ENCODE measurements at places on chromosomes 3 and 15.
A peak's percentile ranks its signal among the peaks of the same experiment; 100 is the strongest.

GRCh38 chr3:151278230-151278629, at the start of gene P2RY14:
TSS of gene P2RY14 (minus strand) at chr3:151278542. CDS start at chr3:151214316, 64,226 bp downstream.
- no peak for DNase-seq

GRCh38 chr3:138946663-138947494, at the start of the genes FOXL2 and FOXL2NB:
TSS of gene FOXL2 (minus strand) at chr3:138947137. CDS start at chr3:138946722, 415 bp downstream.
TSS of gene FOXL2NB (plus strand) at chr3:138947217. CDS start at chr3:138947365, 148 bp downstream.
- no peak for DNase-seq

DNA sequence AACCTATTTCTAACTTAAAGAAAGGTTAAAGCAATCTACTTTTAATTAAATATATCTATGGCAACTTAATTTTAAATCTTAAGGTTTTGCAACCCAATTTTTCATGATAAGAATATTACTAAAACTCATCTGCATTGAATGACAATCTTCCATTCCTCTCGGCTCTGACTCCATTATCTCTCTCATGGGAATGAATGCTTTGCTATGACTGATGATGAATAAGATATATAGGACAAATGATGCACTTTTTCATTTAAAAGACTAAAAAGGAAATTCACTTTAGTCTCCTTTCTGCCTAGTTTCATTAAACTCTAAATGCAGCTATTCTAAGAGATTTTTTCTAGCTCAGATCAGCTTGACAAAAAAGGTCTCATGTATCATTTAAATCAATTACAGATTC, 68.7 kb downstream of the GBE1 start:
- no peak for DNase-seq

- DNase-seq, result no peak
These were observed 37.0 kb downstream of the RASA2 start for GRCh38 chr3:141523615-141524375.

GRCh38 chr3:172987273-172987672, 153.8 kb downstream of the SPATA16 start:
- DNase-seq, result no peak

GRCh38 chr3:39383045-39383880, at the start of gene SLC25A38:
TSS of gene SLC25A38 (plus strand) at chr3:39383370. CDS start at chr3:39383725, 355 bp downstream.
- peak; percentile 84 for DNase-seq

DNA sequence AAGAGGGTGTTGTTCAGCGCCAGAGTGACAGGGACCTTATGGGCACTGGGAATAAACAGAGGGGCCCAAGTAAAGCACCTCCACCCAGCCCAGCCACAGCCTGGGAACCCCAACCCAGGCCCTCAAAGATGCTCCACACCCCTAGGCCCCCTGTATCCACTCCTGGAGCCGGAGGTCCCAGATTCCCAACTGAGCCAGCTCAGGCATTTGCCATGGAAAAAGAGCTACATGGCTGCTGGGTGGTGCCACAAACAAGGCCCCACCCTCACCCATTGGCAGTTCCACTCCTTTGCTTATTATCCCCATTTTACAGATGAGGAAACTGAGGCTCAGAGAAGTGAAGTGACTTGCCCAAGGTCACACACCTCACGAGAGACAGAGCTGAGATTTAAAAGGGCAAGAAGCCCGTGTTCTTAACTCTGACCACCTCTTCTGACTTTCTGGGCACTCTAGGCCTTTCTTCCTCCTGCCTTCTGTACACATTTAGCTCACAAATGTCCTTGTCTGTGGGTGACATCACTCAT, 16.9 kb downstream of the ANPEP start:
- no peak for DNase-seq

DNA sequence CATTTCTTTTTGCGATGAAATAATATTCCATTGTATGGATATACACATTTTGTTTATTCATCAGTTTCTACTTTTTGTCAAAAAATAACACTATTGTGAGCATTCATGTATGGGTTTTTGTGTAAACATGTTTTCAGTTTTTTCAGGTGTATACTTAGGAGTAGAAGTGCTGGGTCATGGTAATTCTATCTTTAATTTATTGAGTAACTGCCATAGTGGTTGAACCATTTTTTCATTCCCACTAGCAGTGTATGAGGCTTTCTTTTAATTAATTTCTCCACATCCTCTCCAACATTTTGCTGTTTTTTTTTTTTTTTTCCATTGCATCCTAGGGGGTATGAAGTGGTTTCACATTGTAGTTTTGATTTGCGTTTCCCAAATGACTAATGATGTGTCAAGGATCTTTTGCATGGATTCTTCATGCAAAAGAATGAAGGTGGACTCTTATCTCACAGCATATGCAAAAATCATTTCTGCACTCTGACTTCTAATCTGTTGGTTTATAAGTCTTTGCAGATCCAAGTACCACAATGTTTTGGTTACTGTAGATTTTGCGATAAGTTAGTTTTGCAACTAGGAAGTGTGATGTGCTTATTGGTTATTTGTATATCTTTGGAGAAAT, 12.6 kb downstream of the ATP2C1 start:
- no peak for DNase-seq

- no peak for DNase-seq
These were observed 21.1 kb downstream of the CCRL2 start for GRCh38 chr3:46427916-46428833.

DNA sequence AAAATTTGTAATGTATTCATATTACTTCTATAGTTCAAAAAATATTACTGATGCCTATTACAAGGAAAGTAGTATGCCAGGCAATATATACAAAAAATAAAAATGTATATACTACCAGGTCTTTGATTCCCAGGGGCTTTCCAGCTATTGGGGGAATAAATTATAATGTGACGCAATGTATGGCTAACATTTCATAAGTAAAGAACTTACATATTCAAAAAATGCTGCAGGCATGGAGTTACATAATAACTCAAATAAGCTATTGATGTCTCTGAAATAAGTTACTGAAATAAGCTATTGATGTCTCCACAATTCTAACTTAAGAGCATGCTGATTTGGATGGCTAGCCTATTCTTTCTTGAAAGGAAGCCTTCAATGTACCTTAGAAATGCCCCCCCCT, 30.2 kb downstream of the MCCC1 start:
- DNase-seq, result no peak

DNA sequence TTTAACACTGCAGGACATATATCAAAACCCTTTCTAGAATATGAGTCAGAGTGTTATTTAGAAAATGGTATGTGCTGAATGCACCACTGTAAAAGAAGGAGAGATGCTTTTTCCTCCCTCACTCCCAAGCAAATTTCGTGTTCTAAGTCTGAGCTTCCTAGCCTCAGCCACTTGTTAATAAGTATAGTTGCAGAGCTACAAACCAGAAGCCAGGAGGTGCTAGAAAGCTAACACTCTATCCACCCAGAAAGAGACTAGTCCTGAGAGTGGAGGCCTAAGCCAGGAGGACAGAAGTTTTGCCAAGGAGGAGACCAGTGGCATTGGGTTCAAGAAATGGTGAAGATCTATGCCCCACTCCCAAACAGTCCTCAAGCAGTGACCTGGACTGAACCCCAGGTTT, 40.5 kb upstream of the GYG1 start:
- no peak for DNase-seq

- DNase-seq, result no peak
These were observed 71.8 kb upstream of the NDUFB4 start for GRCh38 chr3:120524171-120524923.

DNA sequence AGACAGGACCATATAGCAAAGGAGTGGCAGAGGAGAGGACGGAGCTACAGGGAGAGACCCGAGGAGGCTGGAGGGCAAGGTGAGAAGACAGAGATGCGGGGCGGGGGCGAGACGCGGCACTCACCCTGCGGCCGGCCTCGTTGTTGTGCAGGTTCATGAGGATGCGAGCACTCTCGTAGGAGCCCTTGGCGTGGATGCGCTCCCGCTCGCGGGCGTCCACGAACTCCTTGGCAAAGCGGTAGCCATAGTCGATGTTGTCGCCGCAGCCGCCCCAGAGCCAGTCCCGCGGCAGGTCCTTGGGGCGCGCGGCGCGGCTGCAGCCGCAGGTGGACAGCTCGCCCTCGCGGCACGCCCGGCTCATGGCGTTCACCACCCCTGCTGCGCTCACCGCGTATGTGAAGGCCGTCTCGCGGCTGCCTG, 12.9 kb downstream of the WNT5A start:
- no peak for DNase-seq

GRCh38 chr3:68996356-68996995, 17.0 kb downstream of the EOGT start:
- DNase-seq, result no peak

DNA sequence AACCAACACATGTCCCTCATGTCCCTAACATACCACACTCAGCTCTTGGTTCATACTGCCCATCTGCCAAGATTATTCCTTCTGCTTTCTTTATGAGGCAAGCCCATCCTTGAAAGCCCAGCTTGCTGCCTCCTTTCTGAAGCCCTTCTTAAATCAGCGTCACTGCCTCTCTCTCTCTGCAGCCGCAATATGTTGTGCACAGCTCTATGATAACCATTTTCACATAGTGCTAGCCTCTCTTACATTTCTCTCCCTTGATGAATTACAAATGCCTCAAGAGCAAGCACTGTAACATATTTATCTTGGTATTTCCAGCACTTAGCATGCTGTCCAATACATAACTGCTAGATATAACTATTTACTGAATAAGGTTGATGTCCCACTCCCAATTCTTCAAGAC, 86.5 kb downstream of the TNIK start:
- no peak for DNase-seq

- no peak for DNase-seq
These were observed 24.4 kb downstream of the THRB start for GRCh38 chr3:24470277-24470676.

GRCh38 chr3:168933614-168934013, 729.9 kb downstream of the MECOM start:
- DNase-seq, result no peak

DNA sequence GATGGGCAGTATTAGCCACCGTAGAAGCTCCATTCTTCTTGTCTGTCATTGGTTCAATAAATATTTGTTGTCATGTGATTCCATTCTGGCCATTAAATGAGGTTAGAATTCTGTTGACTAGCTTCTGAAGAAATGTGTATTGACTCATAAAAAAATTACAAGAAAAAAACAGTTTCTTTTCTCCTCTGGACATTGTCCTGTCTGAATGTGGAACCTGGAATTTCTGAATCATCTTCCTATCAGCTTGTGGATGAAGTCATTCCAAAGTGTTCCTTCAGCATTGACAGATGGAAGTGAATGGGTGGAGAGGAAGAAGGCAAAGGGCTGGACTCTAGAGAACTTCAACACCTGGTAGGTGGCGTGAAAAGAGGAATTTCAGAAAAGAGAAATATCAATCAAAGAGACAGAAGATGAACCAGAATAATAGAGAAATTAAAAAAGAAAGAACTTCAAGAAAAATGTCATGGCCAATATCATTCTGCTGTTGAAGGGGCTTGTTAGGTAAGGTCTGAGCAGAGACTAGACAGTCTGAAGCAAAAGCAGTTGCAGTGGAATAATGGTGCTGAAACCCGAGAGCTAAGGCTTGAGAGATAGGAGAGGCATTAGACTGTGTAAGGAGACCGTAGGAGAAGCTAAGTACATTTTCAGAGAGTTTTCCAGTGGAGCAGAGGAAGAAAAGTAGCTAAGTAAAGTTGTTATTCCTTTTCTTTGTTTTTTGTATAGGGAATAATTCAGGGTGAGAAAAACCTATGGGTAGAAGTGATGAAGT, 806.6 kb downstream of the SQOR start:
- DNase-seq, result no peak

- DNase-seq, result no peak
These were observed 847.4 kb downstream of the DIPK2A start for GRCh38 chr3:144818973-144819372.

GRCh38 chr15:96356494-96357455, 26.3 kb downstream of the NR2F2 start:
- DNase-seq, result peak; percentile 89

- no peak for DNase-seq
These were observed 124.0 kb downstream of the ATP1B3 start for GRCh38 chr3:142000325-142000870.

- DNase-seq, result no peak
These were observed 25.2 kb upstream of the SLC6A6 start for GRCh38 chr3:14377044-14377837.

DNA sequence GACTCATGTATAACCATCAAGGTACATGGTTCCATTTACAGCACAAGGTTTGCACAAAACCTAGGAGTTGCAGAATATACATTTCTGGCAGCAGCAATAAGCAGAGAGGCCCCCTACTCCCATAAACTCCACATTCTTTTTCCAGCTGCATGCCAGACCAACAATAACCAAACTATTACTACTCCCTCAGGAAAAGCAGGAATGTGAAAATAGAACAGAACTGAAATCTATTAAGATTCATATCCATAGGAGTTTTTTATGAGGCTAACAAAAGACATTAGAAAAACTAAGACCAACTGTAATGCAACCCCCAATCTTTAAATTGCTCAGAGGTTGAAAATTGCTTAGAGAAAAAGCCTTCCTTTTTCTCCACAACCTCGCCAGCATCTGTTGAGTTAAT, 27.6 kb upstream of the TOP2B start:
- DNase-seq, result peak; percentile 31

- DNase-seq, result no peak
These were observed 506.5 kb upstream of the TBL1XR1 start for GRCh38 chr3:177703788-177704187.

DNA sequence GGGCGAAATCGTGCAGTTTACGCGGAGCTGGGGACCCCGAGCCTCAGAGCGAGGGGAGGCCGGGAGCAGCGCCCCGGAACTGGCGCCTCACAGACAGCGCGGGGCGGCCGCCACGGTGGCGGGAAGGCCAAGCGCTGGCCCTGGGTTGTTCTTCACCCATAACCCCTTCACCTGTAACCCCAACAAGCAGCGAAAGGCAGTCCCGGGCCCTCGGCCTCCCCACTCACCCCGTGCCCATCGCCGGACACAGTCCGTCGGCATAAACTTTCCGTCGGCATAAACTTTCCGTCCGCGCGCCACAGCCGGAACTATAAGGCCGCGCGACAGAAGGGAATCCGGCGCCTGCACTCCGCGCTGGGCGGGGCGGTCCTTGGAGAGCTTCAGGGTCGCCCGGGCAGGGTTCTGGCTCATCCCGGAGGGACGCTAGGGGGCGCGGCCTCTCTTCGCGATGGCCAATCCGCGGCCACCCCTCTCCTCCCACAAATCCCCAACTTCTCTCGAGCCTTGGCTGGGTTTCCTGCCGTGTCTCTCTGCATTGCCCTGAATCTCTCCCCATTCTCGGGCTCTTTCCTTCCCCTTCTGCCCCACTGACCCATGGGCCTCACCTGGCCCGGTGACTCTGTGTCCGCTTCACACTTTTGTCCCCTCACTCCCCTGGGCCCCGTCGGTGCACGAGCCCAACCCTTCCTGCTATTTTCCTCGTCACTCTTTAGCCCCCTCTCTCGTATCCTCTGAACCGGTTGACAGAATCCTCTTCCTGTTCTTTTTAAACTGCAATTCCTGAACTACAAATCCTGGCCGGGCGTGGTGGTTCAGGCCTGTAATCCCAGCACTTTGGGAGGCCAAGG, at the start of gene INTS14:
TSS of gene INTS14 (minus strand) at position 261 of the 848 bp plus-strand sequence. CDS start 3,751 bp downstream, outside the sequence.
- peak; percentile 97 for DNase-seq
